RPMI8226 (cell line): ENCODE measurements at places on chromosomes 7 and 10.
A peak's percentile ranks its signal among the peaks of the same experiment; 100 is the strongest.

GRCh38 chr10:120987359-120987758, 136.2 kb downstream of the WDR11 start:
- peak; percentile 21 for DNase-seq

- no peak for DNase-seq
Observed at GRCh38 chr7:27116962-27117886, 13.3 kb downstream of the HOXA4 start.

- DNase-seq, result no peak
Observed at GRCh38 chr10:111458256-111458655, 381.4 kb downstream of the ADRA2A start.

- DNase-seq, result no peak
Observed at GRCh38 chr7:45129181-45129800, 17.8 kb upstream of the TBRG4 start.

DNA sequence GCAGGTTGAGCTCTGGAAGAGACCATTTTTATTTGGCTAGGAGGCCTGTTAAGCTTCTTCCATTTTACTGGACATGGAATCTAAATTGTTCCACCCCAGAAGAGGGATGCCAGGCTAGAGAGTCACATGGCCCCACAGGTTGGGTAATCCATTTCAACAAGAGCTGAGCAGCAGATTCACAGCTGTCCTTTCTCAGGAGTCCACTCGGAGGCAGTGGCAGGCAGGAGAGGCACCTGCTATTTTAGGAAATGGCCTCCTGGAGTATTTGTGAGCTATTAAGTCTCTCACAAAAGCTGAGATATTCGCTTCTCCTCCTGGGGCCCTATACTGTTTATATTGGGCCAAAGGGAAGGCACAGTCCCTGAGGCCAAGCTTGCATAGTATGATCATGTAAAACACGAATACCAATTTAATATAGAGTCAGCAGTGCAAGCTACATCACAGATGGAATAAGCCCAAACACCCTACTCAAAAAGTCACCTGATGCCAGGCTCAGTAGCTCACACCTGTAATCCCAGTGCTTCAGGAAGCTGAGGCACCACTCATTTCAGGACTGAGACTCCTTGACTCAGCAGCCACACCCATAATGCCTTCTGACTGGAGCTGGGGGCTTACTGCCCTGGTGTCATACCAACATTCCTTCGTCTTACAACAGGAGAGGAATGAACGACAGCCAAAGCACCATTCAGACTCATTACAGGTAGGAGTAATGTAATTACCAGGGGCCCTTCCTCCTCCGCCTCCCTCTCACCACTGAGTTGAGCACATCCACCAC, 124.1 kb downstream of the LMBR1 start:
- no peak for DNase-seq

DNA sequence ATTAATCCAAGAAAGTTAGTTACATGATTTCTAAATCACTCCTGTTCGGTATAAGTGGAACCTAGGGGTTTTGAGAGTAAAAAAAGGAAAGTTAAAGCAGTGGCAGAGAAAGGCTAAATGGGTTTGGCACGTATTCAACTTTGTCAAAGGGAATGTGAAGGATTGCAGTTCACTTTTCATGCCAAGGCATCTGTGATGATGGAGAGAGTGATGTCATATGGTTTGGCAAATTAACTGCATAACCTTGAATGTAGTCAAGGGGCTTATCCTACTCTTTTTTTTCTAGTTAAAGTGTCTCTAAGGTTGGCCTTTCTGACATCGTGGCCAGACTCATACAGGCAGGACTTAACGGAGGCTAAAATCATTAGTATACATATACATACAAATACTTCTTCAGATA, 277.8 kb downstream of the EXOC4 start:
- no peak for DNase-seq

DNA sequence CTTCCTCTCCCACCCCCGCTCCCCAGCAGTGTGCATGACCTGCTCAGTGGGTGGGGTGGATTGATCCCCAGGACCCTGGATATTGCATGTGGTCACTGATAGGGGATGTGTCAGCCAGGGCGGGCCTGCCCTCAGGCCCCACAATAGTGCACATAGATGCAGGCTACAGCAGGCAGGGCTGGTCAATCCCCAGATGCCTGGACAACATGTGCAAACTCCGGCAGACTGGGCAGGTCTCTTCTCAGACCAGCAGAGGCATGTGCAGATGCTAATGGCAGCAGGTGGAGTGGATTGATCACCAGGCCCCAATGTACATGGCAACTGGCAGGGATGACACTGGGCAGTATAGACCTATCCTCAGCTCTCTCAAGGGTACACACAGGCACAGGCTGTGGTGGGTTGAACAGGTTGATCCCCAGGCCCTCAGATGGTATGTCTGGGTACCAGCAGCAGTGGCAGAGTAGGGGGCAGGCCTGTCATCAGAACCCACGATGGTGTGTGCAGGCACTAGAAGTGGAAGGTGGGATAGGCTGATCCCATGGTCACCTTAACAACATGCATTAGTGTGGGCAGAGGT, 98.6 kb downstream of the LANCL2 start:
- no peak for DNase-seq

- no peak for DNase-seq
Observed at GRCh38 chr7:100126239-100126930, 382 bp upstream of the MBLAC1 start.

- DNase-seq, result no peak
Observed at GRCh38 chr10:126185676-126186447, 202.4 kb downstream of the ADAM12 start.

GRCh38 chr7:42099066-42099465, 137.9 kb downstream of the GLI3 start:
- DNase-seq, result no peak

DNA sequence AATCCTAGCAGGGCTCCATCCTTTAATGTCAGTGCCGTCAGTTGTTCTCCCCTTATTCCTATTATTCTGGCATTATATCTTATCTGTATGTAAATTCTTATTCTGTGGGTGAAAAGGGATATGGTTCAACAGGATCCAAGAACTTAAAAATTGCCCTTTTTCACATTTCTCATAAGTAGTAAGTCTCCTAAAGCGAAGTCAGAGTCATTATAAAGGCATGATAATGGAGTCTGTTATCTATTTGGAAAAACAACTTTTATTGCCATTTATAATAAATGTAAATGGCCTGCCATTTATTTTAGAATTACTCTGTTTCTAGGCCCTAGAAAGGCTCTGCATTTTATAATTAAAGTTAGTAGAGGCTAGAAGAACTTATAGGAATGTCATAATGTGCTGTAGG, 31.3 kb downstream of the SDK1 start:
- DNase-seq, result no peak

- no peak for DNase-seq
Observed at GRCh38 chr7:21371360-21371759, 56.5 kb upstream of the SP4 start.

DNA sequence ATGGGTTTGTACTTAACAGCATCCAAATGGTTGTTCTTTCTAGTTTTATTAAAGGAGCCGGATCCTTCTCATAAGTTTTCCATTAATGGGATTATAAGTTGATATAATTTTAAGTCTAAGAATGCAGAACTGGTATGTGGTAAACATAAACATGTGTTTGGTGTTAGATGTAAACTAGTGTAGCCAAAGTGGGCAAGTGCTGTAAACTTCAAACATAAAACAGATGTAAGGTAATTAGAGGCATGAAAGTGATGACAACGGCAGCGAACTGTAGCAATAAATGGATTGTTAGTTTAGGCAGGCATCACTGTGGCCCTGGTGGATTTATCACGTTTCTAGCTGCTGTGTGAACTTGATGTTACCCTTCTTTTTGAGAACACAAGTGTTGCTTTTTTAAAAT, 37.9 kb downstream of the BAMBI start:
- no peak for DNase-seq

DNA sequence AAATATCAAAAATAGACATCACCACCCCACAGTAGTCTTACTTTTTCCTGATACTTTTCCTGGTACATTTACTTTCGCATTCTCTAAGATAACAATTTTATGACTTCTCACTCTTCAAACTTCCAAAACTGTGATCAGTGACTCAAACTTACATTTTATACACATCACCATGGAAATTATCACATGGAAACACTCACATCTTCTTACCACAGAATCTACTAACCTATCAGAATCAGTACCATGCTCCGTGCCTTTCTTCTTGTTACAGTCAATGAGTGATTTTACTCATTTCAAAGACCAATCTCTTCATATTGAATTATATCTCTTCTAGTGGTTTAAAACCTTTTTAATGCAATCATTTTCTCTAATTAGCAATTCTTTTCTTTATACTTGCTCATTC, 120.3 kb downstream of the PTEN start:
- no peak for DNase-seq

DNA sequence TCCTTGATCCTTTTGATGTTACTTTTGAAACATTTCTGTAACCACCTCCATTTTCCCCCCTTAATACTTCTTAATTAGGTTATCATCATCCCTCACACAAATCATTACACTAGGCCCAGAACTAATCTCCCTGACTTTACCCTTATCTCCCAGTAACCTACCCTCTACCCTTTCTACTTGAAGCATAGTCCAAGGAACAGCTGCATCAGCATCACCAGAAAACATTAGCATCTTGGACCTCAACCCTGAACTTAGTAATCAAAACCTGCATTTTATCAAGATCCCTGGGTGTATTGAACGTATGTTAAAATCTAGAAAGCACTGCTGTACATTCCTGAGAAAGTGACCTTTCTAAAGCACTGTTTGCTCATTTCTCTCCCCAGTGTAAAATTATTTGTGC, 38.8 kb downstream of the MGAM2 start:
- DNase-seq, result no peak

- DNase-seq, result peak; percentile 35
Observed at GRCh38 chr7:80428161-80429054, 83.5 kb downstream of the GNAT3 start.

DNA sequence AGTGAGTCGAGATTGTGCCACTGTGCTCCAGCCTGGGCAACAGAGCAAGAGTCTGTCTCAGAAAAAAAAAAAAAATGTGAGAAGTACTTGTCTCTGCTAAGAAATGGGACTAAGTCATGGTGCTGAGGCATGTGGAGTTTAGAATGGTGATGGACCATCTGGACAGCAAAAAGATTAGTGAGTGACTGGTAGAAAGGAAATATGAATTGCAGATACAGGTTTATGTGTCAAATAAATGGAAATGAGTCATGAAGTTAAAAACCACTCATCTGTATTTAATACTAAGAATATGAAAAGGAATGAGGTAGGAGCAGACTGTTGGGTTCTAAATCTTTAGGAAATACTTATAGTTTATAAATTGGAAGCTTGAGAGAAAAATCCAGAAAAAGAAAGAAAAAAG, 625.7 kb upstream of the ANKRD30A start:
- DNase-seq, result no peak

DNA sequence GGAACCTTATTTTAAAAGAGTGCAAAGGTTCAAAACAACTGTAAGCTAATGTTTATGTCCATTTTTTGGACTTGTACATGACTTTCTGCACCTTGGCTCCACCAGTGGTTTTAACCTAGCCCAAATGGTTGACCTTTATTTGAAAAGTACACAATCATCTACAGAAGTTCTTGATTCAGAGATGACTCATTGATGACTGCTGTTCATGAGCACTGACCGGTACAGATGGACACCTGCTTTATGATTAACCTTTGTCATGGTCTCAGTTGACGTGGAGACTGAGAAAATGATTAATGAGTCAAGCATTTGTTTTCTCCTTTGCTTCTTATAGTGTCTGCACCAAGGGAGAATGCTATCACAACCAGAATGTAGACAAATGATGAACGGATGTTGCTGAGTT, 55.7 kb upstream of the PTER start:
- DNase-seq, result no peak

DNA sequence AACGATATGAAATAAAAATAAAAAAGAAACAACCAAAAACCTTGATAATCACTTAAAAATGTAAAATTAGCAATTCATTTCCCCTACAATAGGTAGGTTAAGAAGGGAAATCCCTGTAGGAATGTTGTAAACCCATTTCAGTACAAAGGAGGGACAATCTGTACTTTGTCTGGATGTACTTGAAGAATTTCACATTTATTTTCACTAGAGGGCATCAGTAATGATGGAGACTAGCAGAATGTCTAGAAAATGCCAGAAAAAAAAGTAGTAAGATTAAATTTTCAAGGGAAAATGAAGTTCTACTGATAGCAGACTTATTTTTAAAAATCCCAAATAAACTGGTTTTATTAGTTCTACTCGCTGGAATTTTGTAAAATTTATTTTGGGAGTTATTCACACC, 209.0 kb upstream of the FZD1 start:
- no peak for DNase-seq

DNA sequence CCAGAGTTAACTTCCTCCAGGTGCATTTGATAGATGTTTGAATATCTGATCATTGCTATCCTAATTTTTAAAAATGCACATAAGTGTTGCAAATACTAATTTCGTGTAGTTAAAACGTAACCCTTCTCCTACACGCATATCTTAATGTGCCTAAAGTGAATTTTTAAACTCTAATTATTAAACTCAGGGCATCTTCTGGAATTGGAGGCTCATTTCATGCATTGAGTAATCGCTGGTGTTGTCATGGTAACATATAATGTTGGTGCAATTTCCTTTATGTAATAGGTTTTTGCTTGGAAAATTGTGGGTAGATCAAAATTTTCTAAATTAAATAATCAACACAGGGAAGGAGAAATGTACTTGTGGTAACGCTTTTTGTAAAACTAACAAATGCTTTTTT, 56.2 kb downstream of the ARMC3 start:
- no peak for DNase-seq

DNA sequence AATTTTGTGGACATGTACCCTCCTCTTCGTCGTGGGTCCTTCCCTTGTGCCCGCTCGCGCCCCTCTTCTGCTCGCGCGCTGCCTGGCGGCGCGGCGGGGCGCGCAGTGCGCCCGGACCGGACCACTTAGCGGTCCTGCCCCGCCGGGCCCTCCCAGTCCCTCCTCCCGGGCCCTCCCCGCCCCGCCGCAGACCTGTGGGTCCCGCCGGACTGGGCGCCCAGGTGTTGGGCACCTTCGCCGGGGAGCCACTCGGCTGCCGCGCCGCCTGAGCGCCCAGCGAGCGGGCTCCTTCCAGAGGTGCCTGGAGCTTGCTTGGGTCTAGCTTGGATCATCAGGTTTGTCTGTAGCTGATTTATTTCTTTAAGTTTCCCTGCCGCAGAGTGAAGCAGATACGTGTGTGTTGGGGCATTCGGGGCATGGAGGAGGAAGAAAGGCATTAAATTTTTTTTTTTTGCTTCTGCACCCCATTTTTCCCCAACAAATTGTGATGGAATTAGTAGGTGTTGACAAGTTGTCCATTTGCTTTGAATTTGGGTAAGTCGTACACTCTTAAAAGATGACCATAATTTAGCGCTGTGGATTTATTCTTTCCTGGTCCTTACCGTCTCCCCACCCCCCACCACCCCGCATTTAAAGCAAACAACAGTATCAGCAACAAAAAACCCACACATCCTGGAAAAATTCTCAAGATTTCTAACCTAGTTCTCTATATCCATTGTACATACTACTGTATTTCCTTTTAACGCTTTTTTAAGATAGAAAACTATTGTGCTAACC, 905 bp downstream of the C1GALT1 start:
- DNase-seq, result peak; percentile 77

GRCh38 chr10:60910543-60910942, 33.4 kb downstream of the RHOBTB1 start:
- DNase-seq, result no peak
